OCI-LY7 (cell line): ENCODE measurements at places on chromosomes 1 and 21.

- DNase-seq, result no peak
Measured at GRCh38 chr1:226529891-226530290, 18.7 kb upstream of the STUM start.

- peak; percentile 66 for DNase-seq
Measured at GRCh38 chr1:169348383-169349036, 19.1 kb downstream of the NME7 start.

DNA sequence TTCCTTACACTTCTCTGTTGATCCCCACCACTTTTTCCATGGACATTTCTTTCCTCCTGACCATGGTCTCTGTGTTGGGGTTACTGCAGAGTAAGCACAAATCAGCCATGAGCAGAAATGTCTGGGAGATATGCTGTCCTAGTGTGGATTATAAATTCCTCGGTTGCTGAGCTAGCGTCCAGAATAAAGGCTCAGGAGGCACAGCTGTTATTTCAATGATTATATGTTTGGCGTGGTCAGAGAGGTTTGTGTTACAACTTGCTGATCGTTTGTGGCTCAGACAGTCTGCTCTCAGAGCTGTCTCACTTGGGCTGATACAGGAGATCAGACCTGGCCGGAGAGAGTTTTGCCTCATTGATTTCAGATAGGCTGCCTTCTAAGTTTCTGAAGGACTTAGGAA lies 37.5 kb upstream of the LAMC2 start:
- no peak for DNase-seq

DNA sequence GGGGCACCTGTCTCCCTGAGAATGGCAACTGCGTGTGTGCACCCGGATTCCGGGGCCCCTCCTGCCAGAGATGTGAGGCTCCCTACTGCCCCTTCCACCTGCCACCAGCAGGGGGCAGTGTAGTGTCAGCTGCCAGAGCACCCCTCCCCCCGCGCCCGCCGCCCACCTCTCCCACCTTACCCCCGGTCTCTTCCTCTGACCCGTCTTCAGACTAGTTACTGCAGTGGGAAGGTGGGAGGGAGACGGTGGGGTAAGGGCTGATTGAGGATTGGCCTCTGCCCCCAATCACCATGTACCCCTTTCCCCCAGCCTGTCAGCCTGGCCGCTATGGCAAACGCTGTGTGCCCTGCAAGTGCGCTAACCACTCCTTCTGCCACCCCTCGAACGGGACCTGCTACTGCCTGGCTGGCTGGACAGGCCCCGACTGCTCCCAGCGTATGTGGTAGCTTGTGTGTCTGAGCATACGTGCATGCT lies 10.1 kb upstream of the LRRC71 start:
- DNase-seq, result peak; percentile 50
